ENCODE measurements at places on chromosomes 4 and X.

GRCh38 chr4:158912806-158913205 lies 144.0 kb downstream of the FNIP2 start:
- DNase-seq: no peak

GRCh38 chrX:110327336-110327735 lies 9.5 kb upstream of the AMMECR1 start:
- DNase-seq: no peak

DNA sequence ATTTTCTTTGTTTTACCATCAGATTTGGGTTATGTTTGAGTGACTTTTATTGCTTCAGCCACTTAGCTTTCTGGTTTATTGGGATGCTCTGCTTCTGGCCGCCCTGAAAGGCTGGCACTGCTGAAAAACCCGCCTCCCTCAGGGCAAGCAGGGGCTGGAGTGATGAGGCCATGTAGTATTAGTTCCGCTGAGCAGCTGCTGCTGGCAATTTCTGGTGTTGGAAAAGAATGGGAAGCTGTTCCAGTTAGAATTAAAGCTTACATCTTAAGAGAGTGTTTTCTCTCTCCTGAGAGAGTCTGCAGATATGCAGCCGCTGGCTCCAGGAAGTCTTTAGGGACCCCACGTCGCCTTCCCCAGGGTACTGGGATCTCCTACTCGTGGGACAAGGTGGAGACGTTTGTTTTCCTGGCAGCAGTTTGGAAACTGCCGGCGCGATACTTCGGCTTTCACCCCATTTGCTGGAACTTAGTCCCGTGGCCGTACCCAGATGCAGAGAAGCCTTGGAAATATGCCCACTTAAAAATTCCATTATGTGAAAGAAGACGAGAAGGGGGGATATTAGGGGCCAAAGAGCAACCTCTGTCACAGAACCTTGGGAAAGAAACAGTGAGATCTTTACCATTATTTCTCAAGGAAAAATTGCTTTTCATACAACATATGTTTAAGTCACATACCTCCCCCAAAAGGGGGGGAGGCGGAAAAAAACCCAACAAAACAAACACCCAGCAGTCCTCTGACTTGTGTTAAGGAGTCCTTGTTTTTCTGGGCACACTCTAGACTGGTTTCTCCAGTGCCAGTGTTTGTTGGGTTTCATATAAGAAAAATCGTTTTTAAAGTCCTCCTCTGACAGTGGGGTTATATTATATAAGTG lies 72.6 kb downstream of the TMEM131L start:
- no peak for DNase-seq

DNA sequence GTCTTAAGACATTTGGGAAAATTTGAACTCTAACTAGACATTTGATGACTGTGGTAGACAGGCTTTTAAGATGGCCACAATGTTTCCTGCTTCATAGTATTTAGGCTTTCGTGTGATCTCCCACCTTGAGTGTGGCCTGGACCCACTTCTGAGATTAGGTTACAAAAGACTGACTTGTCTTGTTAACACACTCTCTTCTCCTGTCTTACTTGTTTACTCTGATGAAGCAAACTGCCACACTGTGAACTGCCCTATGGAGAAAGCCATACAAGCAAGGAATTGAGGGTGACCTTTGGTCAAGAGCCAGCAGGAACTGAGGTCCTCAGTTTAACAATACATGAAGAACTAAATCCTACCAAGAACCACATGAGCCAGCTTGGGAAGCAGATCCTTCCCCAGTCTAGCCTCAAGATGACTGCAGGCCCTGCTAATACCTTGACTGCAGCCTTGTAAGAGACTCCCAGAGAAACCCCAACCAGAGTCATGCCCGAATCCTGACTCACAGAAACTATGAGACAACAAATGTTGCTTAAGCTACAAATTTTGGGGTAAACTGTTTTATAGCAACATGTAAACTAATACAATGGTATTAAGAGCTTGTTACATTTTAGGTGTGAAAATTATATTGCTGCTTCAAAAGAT lies 20.3 kb downstream of the UBA6 start:
- DNase-seq: no peak

DNA sequence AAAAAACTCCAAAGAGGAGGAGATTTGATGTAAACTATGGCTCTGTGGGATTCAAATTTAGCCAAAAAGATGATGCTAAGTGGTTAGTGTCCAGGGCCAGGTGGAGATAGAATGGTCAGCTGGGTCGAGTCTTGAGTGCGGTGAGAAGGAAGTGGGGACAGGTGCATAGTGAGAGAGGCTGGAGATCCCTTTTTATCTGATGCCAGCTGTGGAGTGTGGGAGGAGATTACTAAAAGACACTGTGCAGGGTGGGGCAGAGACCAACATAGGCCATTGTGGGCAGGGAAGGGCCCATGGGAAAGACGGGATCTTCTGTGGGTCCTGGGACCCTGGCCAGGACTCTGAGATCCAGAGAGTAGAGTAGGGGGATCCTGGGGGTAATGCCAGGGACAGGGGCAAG lies 34.6 kb upstream of the LEF1 start:
- no peak for DNase-seq

DNA sequence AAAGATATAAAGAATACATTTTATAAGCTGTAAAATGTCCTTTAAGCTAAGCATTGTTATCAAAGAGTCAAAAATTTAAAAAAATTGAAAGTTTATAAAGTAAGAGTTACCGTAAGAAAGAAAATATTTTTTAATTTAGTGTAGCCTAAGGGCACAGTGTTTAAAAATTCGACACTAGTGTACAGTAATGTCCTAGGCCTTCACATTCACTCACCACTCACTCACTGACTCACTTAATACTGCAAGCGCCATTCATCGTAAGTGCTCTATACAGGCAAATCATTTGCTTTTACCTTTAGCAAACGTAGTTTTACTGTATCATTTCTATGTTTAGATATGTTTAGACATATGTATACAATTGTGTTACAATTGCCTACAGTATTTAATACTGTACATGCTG lies 20.2 kb downstream of the GLRA3 start:
- no peak for DNase-seq

- DNase-seq: no peak
Measured at GRCh38 chr4:89245459-89245858, 62.1 kb downstream of the GPRIN3 start.

DNA sequence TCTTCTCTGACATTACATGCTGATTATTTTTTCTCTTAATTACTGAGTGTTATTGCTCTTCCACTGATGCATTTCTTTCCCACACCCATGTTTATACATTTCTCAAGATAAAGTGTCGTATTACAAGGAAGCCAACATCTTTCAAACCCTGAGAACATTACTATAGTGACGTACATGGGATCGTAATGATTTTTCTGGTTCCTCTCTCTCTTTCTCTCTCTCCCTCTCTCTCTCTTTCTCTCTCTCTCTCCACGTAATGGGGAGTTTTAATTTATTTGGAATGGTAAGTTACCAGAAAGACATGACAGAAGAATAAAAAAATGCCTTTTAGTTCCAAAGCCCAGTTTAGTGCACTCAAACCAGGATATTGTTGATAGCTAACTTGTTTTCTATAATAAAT lies 40.4 kb upstream of the MAPK10 start:
- DNase-seq: no peak

DNA sequence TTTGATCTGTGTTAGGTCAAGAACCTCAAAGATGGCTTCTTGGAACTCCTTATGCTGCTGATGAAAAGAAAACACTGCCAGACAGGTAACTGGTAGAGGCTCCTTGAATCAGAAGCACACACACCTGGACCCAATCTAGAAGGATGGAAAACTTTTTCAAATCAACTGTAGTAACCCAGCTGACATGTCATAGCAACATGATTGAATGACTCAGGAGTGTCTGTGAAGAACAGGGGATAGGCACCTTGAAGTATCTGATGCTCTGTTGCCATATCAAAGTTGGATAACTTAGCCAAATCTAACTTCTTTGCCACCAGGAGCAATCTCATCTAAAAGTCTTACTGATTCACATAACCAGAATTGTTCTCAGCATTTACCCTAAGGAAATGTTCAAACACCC lies 98.8 kb downstream of the ELOVL6 start:
- no peak for DNase-seq

DNA sequence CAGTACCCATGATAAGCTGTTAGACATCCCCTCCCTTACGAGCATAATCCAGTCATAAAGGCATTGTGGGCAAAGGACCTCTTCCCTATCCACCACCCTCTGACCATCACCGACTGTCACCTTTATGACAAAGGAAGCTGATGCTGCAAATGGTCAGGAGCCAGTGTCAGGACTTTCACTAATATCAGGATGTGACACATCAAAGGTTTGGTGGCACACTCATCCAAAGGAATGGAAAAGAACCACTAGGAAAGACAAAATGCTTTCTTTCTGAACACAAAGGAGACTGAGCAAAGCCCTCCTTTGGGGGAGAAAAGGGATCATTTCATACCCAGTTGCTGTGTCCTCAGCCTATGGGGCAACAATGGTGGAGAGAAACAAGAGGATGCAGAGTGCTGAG lies 66.9 kb upstream of the PROM1 start:
- DNase-seq: no peak

DNA sequence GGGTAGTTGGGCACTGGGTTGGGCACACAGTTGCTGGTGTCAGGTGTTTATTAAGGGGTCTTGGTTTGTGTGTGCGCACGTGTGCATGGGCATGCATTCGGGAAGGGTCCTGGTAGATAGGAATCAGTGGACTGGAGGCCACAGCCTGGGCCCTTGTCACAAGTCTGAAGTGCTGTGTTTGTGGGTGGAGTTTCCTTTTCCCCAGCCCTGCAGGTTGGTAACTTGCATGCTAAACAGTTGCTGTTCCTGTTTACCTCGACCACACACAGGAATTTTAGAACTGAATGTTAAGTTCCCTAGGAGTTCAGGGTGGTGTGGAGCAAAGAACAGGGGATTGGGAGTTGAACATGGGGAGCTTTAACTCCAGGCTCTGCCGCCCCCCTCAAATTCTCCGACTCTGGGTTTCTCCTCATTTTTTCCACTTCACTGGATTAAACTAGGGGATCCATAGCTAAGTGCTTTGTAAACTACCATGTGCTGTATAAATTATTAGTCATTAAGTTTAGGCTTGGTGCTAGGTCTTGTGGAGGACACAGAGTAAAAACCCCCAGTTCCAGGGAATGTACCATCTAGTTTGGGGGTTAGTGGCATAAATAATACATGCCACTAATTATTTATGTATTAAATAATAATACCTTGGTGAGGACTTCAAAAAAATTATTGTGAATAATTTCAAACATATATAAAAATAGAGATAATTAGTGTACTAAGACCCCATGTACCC lies 49.0 kb downstream of the STARD8 start:
- no peak for DNase-seq

DNA sequence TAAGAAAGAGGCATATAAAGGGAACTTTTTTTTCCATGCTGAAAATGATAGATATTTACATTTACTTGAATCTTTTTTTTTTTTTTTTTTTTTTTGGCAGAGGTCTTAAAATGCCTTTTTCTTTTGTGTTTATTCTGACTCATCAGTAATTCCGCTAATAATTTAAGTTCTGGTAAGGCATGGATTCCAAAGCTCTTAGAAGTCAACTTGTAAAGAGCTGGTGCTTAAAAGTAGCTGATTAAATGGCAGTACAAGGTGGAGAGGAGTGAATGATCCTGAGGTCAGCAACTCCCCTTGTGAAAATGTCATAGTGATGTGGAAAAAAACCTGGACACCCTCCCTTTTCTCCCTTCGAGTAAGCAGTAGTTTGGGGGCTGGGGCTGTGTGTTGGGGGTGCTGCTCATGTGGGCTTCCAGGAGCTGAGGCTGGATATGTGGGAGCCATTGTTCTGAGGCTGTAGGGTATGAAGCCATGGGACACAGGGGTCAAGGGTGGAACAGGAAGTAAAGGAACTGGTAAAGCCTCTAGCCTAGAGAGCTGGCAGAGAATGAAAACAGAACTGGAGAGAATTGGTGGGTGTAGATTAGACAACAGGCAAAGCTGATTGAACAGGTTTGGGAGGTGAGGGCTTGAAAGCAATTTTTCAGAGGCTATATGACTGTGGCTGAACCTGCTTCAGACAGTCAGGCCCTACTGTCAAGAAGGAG lies 41.0 kb upstream of the PITX2 start:
- DNase-seq: no peak

GRCh38 chr4:113760795-113761619 lies 531 bp downstream of the CAMK2D start:
- peak; percentile 35 for DNase-seq

GRCh38 chr4:150302553-150302952 lies 224.3 kb downstream of the DCLK2 start:
- DNase-seq: no peak

- DNase-seq: no peak
Measured at GRCh38 chr4:5474756-5475155, 233.6 kb downstream of the EVC2 start.

GRCh38 chr4:110198435-110199416 lies at the start of gene ELOVL6:
ELOVL6 (minus strand) TSS chr4:110198615; CDS start chr4:110198335, 280 bp downstream.
- peak; percentile 10 for DNase-seq

GRCh38 chr4:174564529-174564928 lies 42.2 kb upstream of the HPGD start:
- DNase-seq: no peak

GRCh38 chrX:46841346-46841745 lies 4.5 kb downstream of the RP2 start:
- DNase-seq: no peak

DNA sequence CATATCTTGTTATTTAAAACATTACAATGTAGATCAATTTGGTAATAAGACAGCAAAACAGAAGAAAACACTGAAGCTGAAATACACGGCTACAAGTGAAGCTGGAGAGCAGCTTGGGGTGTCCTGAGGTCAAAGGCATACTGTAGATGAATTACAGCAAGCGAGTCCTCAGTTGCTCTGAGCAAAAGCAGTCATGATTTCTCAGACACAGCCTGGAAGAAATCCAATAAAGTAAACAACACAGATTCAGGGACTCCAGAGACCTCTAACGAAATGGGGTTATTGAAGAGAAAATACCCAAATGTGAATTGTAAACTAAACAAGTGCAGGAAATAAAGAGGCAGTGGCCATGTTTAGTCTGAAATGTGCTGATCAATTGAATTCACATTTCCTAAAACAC lies 324.4 kb downstream of the CAMK2D start:
- no peak for DNase-seq

DNA sequence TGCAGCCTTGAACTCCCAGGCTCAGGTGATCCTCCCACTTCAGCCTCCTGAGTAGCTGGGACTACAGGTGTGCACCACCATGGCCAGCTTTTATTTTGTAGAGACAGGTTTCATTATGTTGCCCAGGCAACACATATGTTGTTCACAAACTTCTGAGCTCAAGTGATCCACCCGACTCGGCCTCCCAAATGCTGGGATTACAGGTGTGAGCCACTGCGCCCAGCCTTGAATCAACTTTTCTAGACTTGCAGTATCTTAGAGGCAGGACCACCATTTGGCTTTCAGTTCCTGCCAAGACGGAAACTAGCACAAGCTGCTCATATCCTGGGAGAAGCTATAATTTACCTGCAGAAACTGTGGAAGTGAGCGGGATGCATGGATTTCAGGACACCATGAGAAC lies 19.9 kb downstream of the NAT8L start:
- DNase-seq: no peak

DNA sequence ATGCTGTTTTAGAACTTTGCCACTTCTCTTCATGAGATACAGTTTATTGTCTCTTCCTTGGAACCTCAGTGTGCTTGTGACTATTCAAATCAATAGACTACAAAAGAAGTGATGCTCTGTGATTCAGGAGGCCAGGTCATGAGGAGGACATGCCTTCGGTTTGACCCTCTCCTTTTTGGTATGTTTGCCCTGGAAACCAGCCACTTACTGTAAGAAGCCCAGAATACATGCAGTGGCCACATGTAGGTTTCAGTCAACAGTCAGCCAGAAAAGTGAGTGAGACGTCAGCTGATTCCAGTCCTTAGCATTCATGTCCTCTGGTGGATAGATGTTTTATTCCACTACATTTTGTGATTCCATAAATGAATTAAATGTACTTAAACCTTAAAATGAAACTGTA lies 328.7 kb downstream of the PCDH18 start:
- no peak for DNase-seq

- DNase-seq: no peak
Measured at GRCh38 chr4:5211282-5211839, 160.1 kb downstream of the STK32B start.

Data from stimulated activated CD8-positive, alpha-beta memory T cell treated with anti-CD3 and anti-CD28 coated beads, Interleukin-4, amount 100 ng/mL, for 24 hours (primary cell).